ENCODE measurements at places on chromosomes 5 and 9.

DNA sequence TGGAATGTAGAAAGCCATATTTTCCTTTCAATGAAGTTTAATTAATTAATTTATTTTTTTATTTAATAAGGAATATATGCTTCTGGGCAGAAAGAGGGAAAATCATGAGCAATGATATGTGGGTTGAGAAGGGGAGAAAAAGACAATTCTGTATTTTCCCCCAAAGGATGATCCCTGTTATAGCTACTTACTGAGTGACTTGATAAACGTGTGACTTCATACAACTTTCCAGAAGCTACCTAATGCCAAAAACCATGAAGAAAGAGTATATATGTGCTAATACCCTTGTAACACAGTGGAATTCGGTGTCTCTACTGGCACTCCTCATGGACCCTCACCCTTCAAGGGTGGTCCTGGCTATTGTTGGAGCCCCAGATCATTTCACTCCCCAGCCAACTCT is 335.0 kb upstream of the KLF4 start:
- no peak for DNase-seq

- DNase-seq: no peak
Observed at GRCh38 chr9:69476016-69476415, 151.0 kb downstream of the ENTREP1 start.

GRCh38 chr5:10642367-10642766 is 78.5 kb downstream of the ANKRD33B start:
- no peak for DNase-seq

- no peak for DNase-seq
Observed at GRCh38 chr9:120916588-120916987, 10.0 kb downstream of the TRAF1 start.

- no peak for DNase-seq
Observed at GRCh38 chr5:150167908-150168307, 1.3 kb downstream of the CDX1 start.

DNA sequence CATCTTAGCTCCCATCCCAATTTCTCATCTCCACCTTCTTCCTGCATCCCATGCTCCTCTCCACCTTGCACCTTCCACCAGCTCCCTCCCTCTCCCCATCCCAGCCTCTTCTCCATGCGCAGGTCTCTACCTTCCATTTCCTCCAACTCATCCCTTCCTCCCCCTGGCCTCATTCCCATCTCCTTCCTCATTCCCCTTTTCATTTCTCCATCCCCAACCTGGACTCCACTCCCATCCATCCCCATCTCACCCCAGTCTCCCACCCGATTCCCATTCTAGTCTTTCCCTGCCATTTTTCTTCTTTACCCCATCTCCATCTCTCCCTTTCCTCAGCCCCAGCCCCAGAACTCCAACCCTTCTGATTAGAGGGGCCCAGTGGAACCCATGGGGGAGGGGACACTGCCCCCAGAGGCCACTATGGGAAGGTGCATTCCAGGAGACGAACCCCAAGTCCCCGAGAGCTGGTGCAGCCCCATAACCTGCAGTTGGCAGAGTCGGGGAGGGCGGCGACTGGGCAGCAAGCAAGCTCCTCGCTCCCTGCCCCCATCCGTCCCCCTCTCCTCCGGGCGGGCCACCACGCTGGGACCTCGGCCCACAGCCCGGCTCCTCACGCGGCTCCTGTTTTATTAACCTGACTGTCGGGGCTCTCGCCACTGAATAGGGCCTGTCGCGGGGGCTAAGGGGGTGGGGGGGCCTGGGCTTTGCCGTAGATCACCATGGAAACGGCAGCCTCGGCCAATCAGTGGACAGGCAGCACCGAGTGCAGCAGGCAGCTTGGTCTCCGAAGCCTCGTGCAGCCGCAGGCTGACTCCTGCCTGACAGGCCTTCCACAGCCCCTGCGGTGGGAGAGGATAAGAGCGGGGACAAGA is 66.7 kb downstream of the PCDH1 start:
- peak; percentile 9 for DNase-seq

- DNase-seq: no peak
Observed at GRCh38 chr5:54835647-54836046, 149.7 kb downstream of the ESM1 start.

GRCh38 chr5:179254638-179255271 is 90.5 kb downstream of the ADAMTS2 start:
- DNase-seq: no peak

GRCh38 chr9:86753836-86754235 is 193.5 kb downstream of the GAS1 start:
- DNase-seq: no peak

DNA sequence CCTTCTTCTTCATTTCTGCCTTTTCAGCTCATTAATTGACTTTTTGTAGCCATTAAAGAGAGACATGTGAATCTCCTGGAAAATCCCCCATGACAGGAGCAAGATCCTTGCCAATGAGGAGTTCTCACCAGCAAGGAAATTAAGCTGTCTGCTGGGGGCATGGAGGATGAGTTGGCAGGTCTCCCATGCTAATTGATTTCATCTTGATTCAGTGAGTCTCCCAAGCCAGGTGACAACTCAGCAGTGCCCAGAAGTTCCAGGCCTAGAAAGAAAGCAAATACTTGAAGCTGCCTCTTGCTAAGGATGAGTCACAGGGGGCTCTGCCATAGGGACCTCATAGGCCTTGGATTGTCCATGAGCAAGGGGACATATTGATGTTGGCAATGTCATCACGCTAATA is 30.0 kb upstream of the ADRA1B start:
- DNase-seq: no peak

DNA sequence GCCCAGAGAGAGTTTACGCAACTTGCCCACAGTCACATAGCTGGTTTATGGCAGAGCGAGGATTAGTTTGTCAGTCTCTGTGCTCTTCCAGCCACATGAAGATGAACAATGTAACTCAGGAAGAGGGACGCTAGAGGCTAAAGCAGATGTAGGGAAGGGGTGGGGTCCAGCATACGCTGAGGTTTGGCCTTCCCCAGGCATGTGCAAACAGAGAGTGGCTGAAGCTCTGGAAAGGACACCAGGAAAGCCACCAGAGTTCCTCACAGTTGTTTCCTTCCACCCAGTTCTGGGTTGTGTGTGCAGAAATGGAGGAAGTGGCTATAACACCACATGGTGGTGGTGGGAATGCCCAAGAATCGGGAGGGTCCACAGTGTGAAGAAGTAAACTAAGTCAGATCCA is 60.0 kb downstream of the SNX18 start:
- DNase-seq: no peak

- no peak for DNase-seq
Observed at GRCh38 chr9:92794426-92794825, 29.8 kb upstream of the BICD2 start.

- no peak for DNase-seq
Observed at GRCh38 chr9:124290743-124291554, 33.2 kb downstream of the NEK6 start.

- DNase-seq: no peak
Observed at GRCh38 chr9:87097238-87097637, 149.9 kb upstream of the GAS1 start.

- DNase-seq: peak; percentile 83
Observed at GRCh38 chr5:55172051-55172899, 702 bp downstream of the CDC20B start.

DNA sequence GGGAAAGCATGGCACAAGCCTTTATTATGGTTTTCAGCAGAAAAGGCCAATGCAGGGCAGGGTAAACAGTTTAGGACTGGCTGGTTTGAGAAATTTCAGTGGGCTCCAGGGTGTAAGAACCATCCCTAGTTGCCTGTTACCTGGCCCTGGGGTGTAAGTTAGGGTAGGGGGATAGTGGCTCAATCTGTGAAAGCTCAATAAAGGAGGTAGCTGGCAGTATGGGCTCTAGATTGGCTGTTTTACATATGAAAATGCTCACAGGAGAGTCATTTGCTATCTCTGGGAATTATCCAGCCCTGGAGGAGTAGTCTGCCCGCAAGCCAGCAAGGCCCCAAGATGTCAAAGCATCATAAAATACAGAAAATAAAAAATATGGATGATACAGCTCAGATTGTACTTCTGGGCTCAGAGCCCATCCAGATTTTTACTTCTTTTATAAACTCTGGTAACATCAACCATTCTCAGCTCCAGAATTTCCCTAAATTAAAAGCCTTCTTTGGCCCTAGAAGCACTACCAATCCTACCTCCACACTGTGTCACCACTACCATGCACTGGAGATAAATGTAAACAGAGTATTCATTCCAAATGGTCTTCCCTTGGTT is 31.1 kb downstream of the SSBP2 start:
- DNase-seq: no peak

Data from CD4-positive, alpha-beta T cell treated with Interleukin-15 for 4 hours (primary cell).